NCI-H524 (cell line): ENCODE measurements at places on chromosomes 7 and 10.
A peak's percentile ranks its signal among the peaks of the same experiment; 100 is the strongest.

DNA sequence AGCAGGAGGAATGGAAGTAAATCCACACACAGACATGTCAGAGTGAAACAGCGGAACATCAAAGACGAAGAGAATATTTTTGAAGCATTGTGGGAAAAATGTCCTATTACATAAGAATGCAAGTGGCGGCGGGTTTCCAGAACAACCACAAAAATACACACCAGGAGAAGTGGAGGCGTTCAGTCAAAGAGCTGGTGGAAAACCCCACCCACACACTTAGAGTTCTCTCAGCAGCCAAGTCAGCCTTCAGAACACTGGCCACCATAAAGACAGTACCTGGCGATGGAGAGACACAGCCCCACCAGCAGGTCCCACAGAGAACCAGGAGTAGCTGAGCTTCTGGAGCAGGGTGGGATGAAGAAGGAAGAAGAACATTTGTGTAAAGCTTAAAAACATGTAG, 23.7 kb downstream of the NKX6-2 start:
- no peak for DNase-seq

DNA sequence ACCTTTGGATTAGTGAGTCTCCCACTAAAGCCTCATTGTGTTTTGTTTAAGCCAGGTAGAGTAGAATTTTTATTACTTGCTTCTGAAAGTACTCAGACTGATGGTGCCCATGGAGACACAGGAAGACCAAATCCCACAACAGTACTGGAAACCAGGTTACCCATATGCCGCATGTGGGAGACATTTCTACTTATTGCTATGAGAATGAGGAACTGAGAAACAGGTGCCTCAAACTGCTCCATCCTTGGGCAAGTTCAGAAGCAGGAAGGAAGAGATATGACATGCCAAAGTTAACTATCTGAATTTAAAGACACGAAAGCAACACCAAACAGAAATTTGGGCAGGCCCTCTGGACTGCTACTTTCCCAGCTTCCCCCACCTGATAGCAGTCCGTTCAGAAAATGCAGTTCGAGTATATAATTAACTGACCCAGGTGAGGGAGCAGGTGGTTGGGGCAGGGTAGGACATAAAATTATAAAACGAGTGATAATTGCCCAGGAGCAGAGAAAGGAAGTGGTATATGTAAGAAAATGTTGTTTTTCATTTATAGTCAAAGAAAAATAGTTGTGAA, 382.3 kb upstream of the MTPN start:
- DNase-seq: no peak

DNA sequence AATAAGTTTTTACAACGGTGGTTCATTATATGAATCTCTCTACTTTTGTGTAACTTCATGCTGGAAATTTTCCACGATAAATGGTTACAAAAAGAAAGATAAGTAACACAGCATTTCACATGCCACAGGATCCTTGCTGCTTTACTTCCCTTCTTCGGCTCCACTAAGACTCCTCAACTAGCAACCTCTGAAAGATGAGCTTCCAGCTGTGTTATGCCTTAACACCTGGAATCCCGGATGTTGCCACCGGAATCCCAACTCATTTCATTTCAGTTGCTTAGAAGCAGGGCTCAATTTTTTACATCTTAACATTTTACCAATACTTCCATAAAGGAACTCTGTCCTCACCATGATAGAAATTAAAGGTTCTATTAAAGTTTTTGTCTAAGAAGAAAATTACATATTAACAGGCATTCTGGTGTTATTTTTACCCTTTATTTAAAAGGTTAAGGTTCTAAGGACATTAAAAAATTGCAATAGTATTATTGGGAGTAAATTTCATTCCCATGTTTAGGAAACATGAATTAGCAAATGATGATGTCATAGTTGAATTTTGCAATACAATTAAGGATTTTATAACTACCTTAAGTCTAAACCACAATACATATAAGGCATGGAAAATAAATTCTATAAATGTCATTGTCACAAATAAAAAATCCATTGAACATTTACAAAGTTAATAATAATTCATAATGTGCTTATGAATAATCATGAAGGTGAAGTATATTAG, 57.1 kb upstream of the IL6 start:
- DNase-seq: no peak

DNA sequence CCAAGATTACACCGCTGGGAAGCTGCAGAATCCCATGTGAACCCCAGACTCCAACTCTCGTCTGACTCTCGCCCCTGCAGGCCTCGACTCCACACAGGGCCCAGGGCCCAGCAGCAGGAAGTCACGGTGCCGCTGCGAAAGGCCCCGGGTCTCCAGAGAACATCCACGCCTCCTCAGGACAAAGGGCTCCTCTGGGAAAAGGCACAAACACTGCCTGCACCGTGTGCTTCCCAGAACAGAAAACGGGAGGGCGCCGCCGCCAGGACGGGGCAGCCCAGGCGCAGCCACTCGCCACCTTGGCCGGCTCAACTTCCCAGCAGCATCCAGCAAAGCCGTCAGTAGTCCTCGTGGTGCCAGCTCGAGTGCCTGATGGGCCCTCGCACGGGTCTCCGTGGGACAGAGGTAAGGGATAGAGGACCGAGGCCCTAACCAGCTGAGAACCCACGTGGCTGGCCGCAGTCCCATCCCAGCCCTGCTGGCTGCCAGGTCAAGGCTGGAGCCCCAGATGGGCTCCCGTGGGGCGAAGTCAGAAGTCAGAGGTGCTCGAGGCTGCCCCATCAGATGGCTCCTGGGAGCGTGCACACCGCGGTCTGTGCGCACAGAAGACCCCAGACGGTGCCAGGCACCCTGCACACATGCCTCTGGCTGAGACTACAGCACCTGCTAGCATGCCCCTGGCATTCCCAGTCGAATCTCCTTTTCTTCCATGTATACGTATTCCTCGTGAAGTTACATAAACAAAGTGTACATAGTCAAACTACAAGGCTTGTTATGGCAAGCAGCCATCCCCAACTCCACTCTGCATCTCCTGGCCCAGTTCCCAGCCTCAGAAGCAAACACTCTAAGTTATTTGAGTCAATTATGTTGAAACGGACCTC, 60.2 kb downstream of the MAD1L1 start:
- no peak for DNase-seq

- DNase-seq: no peak
Measured at GRCh38 chr10:1411956-1412355, 325.4 kb downstream of the ADARB2 start.

DNA sequence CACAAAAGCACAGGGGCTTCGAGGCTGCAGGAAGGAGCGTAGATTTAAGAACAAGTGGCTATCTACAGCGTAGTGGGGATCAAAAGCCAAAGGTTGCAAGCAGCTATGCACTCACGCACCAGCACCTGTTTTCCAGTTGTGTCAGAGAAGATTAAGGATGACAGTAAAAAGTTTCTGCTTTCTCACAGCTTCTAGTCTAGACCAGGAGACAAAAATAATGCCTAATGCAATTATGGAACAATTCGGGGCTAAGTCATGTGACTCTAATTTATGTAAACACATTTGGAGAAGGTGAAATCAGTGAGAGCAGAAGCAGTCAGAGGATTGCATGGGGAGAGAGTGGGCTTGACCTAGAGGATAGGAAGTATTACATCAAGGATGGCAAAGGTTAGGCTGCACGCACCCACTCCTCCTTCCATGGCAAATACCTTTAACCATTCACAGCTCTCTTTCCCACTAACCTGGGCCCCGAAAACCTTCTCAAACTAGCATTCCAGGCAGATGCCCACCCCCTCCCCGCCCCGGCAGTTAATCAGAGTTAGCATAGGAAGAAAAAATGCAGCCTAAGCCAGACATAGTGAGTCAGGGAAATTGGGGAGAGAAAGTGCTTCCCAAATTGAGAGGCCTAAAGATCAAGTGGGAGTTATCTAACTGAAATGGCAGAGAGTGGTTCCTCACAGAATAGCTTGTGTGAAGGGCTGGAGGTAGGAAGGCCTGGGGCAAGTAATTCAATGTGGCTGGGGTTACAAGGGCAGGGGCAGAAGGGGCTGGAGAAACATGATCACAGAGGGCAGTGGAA, 48.2 kb upstream of the GPAM start:
- DNase-seq: no peak

GRCh38 chr7:16603633-16604032, 41.9 kb downstream of the ANKMY2 start:
- no peak for DNase-seq

GRCh38 chr7:17104419-17104818, 194.0 kb upstream of the AHR start:
- DNase-seq: no peak

DNA sequence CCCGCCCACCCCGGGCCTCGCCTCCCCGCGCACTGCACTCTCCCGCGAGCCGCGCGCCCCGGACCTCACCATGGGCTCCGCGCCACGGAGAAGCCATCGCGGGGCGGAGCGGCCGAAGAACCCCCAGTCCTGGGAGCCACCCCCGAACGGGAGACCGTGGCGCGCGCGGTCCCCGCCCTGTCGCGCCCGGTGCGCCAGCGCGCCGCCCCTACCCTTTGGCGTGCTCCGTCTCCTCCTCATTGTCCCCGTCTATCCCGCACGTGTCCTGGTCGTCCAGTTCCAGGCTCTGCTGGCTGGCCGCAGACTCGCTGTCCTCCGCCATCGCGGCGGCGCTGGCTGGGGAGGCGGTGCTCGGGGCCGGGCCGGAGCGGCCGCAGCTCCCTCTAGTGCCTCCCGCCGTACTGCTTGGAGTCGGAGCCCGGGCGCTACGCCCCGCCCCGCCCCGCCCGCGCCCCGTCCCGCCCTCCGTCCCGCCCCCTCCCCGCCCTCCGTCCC, at the start of gene NMT2:
TSS of gene NMT2 (minus strand) at position 403 of the 495 bp plus-strand sequence. CDS start at position 322, 81 bp downstream.
- DNase-seq: peak; percentile 42

- DNase-seq: no peak
Measured at GRCh38 chr7:155800741-155801267, 11.5 kb downstream of the SHH start.

DNA sequence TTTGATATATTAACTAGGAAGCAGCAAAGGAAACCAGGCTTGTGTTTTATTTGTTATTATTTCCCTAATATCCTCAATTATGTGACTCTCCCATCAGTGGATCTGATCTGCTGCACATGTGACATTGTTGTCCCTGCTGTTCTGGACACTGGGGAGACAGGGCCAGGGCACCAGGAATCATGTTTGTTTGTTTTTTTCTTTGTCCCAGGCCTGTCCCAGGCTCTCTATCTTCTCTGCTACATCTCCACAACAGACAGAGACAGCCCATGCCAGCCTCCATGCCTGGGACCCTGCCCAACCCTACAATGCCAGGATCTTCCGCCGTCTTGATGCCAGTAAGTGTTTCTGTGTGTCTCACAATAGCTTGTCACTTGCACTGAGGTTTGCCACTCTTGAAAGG, 239.6 kb downstream of the TRIL start:
- no peak for DNase-seq

GRCh38 chr7:117176206-117176605, 146.7 kb downstream of the WNT2 start:
- no peak for DNase-seq

DNA sequence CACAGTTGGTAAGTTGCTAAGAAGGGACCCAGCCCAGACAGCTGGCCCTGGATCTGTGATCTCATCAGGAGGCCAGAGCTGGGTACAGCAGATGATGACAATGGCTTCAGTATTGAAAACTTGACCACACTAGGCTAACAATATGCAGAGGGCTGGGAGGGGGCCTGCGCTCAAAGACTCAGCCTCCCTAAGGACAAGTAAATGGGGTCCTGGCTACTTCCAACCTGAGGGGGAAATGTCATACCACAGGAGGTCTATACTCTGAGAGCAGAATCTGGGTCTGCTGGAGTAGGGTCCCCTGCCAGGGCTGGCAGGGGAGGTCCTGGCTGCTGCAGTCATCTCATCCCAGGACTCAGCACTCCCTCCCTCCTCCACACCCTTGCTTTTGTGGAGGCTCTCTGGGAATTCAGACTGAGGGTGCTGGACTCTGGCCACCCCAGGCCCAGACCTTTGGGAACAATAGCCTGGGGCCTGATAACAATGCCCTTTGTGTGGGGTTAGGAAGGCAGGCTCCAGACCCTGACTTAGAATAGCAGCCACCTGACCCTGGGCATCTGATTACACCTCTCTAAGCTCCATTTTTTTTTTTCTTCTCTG, 1.4 kb downstream of the FXYD4 start:
- no peak for DNase-seq
